Cerebellar nuclear complex (tissue), 1 donor: ENCODE measurements at places on chromosomes 7 and 10.

DNA sequence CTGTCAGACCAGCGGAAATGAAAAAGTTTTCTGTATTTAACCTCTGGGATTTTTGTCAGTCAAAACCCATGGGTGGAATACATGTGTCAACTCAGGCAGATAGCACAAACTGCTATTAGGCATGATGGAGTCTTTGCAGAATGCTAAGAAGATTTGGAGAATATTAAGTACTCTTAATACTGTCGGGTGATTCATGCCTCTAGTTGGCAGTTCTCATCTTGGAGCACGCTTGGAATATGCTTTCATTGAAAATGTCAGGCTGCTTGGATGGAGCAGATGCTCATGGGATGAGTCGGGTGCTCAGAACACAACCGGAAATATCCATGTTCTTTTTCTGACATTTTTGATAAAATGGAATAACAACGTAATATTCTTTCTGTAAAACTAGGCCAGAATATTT is 27.6 kb upstream of the PRKG1 start:
- no peak for DNase-seq

GRCh38 chr10:606762-607544 is 82.5 kb downstream of the DIP2C start:
- no peak for DNase-seq

DNA sequence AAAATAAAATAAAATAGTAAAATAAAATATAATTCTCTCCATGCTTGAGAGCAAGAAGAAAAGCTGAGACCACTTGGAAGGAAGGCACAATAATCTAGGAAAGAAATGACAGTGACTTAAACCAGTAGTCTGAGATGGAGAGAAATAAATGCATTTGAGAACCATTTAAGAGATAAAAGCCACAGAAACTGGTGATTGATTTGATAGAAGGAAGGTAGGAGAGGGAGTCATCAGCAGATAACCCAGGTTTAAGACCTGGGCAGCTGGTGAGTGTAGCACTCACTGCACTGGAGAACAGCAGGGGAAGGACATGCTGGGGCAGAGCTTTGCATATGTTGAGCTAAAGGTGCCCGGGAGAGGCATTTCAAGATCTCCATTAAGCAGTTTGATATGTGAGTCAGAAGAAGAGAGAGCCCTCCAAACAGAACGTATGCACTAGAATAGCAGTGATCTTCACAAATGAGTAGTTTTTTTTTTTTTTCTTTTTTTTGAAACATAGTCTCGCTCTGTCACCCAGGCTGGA is 268.0 kb downstream of the DYNC1I1 start:
- DNase-seq, result no peak

DNA sequence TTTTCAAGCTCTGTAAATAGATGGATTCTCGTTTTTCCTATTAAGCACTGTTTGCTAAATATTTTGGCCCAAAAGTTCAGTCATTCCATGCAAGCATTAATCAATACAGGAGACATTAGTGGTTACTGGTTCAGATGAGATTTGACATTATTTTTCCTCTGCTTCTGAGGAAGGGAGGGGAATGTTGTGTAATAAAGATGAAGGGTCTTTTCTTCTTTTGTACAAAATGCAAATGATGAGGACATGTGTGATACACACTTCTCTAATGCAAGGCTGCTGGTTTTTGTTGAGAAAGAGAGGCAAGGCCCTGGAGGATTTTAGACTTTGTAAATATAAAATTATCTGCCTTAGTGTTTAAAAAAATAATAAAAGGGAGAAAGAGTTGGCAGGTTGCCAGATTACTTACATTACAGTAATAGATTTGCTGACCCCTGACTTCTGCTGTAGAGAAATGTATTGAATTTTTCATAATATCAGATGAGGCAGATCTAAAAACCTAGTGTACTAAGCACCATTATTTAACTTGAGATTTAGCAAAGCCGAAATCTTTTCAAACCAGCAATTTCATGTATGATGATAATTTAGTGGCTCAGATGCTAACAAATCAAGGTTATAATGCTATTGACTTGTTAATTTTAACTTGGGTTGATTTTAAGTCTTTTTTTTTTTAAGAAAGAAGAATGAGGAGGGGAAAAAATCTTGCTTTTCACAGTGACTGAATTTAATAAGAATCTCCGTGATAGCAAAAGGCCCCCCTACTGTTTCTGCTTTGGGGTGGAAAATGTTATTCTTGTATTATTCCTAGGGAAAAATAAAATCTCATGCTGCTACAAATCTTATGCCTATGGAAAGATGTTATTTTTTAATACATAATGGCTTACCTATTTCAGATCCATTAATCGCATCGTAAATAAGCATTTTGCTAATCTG is 180.1 kb downstream of the ARID5B start:
- no peak for DNase-seq

GRCh38 chr7:158085741-158086695 is 501.6 kb downstream of the PTPRN2 start:
- DNase-seq, result no peak

DNA sequence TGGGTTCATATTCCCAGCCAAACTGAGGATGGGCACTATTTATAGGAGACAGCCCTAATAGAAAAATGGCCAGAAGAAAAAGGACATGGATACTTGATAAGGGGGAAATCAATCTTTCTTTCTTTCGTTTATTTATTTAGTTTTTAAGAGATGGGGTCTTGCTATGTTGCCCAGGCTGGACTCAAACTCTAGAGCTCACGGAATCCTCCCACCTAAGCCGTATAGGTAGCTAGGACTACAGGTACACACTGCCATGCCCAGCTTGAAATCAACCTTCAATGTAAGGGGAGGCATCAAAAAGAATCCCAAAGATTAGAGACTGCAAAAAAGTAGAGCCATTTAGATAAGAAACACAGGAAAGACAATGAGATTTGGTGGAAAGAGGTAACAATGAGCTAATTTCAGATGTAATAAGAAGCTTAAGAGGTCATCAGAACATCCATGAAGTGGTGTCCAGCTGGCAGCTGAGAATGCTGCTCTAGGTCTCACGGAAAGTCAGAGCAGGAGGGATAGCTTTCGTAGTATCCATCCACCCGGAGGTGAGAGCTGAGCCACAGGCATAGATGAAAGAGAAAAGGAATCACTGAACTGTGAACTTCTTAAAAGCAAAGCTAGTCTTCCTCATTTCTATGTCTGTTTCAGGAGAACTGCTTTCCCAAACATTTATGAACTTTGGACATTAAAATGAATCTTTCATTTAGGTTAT is 10.5 kb upstream of the ABLIM1 start:
- DNase-seq, result no peak

- no peak for DNase-seq
Measured at GRCh38 chr10:78600740-78601139, 468.0 kb upstream of the ZMIZ1 start.

DNA sequence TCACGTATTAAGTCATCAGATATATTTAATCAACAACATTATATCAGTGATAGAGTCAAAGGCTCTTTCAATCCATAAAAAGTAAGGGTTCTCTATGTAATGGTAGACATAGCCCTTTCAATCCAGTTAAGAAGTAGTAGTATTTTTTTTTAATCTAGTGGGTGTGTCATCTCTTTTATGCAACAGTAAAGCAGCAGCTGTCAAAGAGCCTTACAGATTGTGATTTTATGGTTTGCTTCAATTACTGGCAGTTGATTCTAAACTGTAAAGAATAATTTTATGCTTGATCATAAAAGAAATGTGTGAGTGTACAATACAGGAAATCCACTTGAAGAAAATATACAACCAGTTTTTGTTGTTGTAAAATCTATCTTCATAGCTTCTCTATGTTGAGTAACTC is 902.6 kb upstream of the MBL2 start:
- no peak for DNase-seq

DNA sequence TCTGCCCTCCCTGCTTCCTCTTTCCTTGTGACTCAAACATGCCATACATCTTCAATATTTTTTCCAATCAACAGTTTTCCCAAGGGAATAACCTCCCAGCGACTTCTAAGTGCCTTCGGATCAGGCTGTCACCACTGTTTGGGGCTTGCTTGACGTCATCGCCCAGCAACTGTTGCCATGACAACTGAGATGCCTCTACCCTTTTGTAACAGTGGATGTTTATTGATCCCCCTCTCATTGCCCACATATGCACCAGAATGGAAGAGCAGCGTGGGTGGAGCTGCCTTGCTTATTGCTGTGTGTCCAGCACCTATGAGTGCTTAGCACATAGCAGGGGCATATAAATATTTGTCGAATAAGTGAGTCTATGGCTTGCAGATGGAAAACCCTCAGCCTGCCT is 14.4 kb downstream of the FFAR4 start:
- no peak for DNase-seq

DNA sequence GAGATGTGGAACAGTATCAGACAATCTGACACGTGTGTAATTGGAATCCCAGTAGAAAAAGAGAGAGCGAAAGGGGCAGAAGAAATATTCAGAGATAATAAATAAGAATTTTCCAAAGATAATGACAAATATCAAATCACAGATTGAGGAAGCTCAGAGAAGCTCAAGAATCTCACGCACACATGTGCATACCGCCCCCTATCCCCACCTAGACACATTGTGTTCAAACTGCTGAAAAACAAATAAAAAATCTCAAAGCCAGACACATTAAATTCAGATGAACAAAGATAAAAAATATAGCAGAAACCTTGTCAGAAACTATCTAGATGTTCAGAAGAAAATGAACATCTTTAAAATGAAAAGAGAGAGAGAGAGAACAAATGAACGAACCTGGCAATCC is 17.2 kb downstream of the SFR1 start:
- DNase-seq, result no peak

GRCh38 chr7:2924866-2925840 is 81.0 kb upstream of the GNA12 start:
- no peak for DNase-seq
